ENCODE measurements at places on chromosomes 13 and 19.

- DNase-seq = no peak
These were observed 3.3 kb downstream of the NR1H2 start for GRCh38 chr19:50379602-50380001.

GRCh38 chr13:95388420-95389079, 87.3 kb upstream of the ABCC4 start:
- no peak for DNase-seq

- peak; percentile 81 for DNase-seq
These were observed 73.0 kb downstream of the MAP4K1 start for GRCh38 chr19:38544569-38545315.

DNA sequence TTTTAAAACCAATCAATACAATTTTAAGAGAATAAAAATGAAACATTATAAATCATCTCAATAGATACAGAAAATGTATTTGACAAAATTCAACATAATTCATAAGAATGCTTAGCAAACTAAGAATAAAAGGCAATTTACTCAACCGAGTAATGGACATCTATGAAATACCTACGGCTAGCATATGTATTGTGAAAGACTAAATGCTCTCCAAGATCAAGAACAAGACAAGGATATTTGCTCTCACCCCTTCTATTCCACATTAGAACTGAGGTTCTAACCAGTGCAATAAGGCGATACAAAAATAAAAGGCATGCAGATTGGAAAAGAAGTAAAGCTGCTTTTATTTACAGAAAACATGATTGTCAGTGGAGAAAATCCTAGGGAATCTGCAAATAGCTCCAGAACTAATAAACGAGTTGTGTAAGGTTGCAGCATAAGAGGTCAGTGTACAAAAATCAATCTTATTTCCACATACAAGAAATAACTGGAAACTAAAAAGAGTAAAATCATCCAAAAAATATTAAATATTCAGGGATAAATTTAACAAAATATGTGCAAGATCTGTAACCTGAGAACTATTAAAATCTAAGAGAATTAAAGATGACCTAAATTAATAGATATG, 16.4 kb downstream of the KATNAL1 start:
- DNase-seq = no peak

GRCh38 chr19:5877882-5878281, 7.5 kb upstream of the FUT5 start:
- no peak for DNase-seq

Data from activated CD4-positive, alpha-beta T cell treated with anti-CD3 and anti-CD28 coated beads, Interleukin-2, Interleukin-6, amounts not matched to agents 100 ng/mL and 50 ng/mL, durations not matched to agents 16 hours and 8 hours (primary cell).